ENCODE measurements at places on chromosomes 16 and 17.

- no peak for DNase-seq
These were observed 141.9 kb upstream of the CDH5 start for GRCh38 chr16:66224626-66225025.

DNA sequence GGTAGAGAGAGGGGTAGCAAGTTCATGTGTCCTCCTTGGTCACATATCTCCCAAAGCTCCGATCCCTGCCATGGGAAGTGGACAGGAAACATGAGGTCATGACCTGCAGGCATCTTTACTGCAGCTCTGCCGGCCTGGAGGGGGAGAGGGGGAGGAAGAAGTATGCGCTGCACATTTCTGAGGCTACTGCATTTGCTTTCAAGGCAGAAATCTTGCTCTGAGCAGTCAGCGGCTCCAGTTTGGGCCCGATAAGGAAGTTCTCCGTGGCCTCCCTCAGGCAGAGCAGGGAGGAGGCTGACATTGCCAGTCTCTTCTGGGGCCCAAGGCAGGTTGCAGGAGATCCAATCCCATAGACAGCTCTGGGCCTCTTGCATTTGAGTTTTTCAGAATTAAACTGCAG lies 1.5 kb upstream of the NHERF1 start:
- DNase-seq: no peak

GRCh38 chr17:74185571-74186185 lies 17.8 kb upstream of the RPL38 start:
- no peak for DNase-seq

DNA sequence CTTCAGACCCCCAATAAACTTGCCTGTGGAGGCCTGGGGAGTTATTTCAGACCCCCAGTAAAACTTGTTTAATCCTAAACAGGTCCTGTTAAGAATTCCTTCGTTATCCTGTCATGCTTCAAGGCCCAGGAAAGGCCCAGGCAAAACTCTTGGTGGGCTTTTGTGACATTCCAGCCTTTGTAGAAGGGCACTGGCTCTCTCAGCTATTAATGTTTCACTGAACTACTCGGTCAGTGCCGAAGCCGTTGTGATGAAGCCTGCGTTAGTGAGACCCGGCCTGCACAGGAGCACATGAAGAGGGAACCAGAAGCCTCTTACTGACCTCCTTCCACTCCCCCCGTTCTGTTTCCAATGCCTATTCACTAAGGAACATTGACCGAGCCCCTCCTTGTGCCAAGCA lies 47.4 kb upstream of the PLCG2 start:
- DNase-seq: no peak

DNA sequence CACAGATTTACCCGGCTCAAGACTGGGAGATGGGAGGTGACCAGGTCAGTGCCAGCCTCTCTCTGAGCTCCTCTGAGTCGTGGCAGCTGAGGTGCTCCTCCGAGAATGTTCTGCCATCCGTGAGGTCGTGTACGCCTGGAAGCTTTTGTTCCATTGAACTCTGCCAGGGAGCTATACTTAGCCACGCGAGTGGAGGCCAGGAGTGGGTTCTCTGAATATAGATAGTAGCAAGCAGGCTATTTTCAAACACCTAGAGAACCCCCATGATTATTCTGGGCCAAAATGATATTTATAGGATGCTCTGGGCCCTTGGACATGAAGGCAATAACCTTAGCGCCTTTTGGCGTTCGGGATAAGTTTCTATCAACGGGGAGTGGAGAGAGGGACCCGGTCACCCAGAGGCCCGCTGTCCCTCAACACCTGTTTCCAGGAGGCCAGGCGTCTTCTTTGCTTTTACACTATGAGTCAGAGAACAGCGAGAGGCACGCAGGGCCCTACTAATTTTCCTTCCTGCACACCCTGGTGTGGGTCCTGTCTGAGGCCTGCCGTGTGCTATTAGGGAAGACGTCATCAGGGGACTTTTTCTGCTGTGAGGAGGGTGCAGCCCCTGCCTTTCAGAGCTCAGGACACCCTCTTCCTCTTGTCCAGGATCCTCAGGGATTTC lies 11.0 kb upstream of the MVD start:
- DNase-seq: no peak

- no peak for DNase-seq
These were observed 20.6 kb upstream of the SNTB2 start for GRCh38 chr16:69166221-69166833.

DNA sequence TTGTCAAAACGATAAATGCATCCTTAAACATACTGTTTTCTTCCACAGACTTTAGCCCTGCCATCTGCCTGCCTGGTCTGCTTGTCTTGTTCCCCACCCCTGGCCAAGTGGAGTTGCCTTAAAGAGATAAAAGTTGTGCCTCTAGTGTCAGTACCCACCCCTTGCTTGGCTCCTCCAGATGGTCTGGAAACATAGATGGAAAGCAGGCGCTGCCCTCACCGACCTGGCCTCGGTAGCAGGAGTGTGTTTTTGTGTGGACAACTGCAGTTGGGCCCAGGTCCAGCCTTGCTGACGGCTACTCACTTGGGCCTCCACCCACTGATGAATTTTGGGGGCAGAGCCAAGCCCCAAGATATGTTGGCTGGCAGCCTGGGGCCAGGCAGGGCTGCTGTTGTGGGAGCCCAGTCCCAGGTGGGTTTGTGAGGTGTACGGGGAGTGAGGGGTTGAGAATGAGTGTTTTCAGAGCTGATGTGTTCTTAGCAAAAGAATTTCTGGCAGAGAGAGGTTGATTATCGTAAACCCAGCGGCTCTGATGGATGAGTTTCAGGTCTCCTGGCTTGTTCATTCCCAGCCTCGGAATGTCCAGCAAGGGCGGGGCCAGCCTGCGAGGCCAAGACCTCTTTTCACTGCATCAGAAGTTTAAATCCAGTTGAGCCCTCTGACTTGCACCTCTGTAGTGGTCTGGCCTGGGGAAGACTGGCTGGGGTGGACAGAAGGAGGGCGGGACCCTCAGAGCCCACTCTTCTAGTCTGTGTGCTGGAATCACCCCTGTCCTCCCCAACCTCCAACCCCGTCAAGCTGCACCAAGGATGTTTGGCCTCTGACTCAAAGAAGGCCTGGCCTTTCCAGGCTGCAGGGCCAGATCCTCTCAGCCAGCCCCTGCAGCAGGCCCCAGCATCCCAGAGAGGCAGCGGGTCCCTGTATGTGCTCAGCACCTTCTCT lies 179.7 kb downstream of the RAB11FIP4 start:
- no peak for DNase-seq

DNA sequence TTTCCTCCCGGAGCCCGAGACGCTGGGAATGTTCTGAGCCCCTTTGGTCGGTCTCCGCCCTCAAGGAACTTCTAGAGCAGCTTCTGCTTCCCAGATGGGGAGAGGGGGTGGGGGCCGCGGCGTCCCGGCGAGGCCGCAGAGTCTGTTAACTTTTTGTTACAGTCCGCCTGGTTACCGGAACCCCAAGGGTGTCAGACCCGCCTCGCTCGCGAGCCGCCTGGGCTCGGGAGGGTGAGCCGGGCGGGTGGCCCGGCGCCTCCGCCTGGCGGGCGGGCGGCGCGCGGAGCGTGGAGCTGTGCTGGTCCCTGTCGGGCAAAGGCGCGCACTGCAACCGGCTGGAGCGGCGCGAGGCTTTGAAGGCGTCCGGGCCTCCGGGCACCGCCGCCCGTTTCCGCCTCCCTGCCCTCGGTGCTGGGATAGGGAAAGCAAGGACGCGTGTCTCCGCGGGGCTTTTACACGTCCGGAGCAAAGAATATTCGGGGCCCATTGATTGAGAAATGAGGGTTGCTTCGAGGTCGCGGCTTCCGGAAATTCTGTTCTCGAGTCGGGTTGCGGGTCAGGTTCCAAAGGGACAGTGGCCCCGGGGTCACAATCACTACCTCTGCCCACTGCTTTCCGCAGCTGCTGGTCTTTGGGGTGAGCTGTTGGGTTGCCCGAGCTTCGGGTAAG lies 1.7 kb downstream of the HS3ST3B1 start:
- DNase-seq: peak; percentile 47

GRCh38 chr17:601244-601925 lies 113.3 kb downstream of the VPS53 start:
- peak; percentile 22 for DNase-seq

GRCh38 chr16:49620158-49620868 lies 235.6 kb downstream of the ZNF423 start:
- no peak for DNase-seq

DNA sequence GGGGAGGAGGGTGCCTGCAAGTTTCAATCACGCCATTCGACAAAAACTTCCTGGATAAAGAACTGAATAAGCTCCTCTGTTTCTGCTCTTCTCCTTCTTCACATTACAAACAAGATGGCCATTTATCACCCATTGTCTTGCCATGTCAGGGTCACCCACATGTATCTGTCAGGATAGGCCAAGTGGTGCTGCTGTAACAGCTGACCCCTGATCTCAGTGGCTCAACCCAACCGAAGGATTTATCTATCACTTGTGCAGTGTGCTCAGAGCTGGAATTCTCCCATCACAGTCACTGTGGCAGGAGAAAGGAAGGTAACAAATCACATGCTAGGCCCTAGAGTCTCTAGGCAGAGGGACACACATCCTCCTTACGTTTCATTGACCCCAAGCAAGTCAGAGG lies 210.0 kb upstream of the CDH5 start:
- DNase-seq: no peak

DNA sequence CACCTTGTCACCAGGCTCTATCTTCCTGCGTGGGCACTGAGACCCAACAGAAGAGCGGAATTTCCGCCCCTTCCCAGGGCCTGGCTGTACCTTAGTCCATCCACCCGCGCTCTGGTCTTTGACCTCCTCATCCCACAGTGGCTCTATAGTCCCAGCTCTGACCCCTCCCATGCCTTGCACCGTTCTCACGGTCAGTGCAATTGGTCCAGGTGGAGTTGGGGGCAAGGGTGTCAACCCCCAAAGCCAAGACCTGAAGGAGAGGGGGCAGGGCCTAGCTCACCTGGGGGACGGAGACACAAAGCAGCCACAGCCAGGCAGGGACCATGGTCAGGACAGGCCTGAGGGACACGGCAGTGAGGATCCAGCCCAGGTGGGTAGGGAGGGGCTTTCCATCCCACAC lies 944 bp downstream of the CDH16 start:
- no peak for DNase-seq

- no peak for DNase-seq
These were observed 6.7 kb upstream of the WFIKKN2 start for GRCh38 chr17:50828508-50829170.

DNA sequence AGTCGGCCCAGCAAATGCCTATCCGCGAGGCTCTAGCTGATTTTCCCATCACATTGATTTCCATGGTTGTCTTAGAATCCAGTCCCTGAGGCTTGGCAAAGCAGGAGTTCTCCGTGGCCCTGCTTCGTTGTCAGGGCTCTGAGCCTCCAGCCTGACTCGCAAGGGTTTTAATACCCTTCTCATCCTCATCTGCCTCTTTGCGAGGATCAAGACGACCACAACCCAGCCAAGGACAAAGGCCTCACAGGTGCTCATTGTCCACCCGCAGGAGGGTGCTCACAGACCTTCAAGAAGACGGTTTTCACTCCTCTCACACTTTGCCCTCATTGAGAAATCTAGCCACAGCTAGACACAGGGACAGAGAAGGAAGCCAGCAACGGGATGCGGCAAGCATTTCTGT lies 610.8 kb downstream of the KCNJ18 start:
- DNase-seq: no peak

GRCh38 chr17:5558815-5559785 lies 25.2 kb downstream of the NLRP1 start:
- DNase-seq: no peak

DNA sequence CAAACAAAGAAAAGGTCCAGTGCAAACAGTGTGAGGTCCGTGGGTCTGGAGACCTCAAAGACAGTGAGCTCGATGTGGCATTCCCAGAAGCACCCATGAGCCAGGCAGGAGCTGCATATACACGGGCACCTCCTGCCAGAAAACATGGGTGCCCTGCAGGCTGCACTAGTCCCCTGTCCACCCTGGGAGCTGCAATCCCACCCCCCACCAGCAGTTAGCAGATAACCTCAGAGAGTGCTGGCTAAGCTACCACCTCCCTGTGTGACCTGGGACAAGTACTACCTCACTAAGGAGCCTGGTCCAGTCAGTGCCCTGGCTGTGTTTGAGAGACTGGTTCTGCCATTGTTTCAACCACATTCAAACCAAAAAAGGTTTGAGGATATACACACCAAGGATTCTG lies 135.7 kb downstream of the ZNF423 start:
- DNase-seq: no peak

DNA sequence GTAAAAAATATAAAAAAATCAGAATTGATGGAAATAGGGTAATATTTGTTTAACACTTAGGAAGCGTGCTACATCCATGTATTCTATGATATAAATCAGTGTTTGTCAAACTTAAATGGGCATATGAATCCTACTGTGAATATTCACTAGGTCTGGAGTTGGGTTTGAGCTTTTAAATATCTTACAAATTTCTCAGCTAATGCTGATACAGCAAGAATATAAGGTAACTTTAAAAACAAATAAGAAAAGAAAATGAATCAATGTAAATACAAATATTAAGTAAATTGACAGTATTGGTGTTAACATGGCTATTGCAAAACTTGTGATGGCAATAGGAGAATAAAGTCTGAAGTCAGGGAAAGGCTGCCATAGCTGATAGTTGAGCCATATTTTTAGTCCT lies 3.6 kb downstream of the MYH13 start:
- DNase-seq: no peak

DNA sequence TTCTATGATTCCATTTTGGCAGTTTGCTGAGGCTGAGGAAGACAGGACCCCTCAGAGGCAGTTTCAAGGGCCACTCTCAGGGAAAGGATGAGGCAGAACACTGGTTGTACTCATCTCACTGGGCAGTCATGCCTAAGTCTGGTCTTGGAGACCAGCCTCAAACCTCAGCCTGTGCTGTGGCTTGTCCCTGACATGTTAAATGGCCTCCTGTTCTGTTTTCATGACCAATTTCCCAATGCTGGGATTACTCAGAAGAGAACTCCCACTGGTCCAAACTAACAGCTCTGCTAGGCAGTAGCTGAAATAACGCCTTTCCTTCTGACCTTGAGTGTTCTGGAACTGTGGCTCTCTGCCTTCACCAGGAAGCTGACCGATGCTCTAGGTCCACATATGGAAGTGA lies 8.4 kb upstream of the SPDYE4 start:
- DNase-seq: no peak

DNA sequence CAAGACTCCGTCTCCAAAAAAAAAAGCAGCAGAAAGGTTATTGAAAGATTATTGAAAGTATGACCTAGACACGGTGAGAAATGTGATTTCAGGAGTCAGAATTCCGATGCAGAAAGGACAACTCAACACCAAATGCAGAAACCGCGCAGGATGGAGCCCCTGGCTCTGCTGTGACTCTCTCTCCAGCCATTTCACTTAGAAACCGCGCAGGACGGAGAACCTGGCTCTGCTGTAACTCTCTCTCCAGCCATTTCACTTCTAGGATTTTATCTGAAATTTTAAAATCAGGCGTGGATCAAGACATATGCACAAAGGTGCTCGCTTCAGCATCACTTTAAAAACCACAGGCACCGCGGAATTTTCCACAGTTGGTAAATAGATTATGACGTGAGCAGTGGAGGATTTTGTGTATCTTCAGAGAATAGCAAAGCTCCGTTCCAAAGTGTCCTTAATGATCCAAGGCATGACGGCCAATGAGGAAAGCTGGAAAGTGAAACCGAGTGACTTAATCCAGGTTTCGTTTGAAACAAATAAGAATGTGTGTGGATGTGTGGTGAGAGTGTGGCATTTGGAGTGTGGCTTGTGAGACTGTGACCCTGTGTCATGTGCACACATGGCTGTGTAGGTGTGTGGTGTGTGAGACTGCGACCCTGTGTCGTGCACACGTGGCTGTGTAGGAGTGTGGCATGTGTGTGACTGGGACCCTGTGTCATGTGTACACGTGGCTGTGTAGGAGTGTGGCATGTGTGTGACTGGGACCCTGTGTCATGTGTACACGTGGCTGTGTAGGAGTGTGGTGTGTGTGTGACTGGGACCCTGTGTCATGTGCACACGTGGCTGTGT lies 9.5 kb downstream of the UTS2R start:
- no peak for DNase-seq

- no peak for DNase-seq
These were observed 236.4 kb downstream of the KATNIP start for GRCh38 chr16:27786221-27786922.

Data from Jurkat, Clone E6-1 (cell line).